Frontal cortex (tissue), 4 donors: ENCODE measurements at places on chromosomes 13 and 19. TPM values are rescaled to one million over a fixed set of nuclear protein-coding genes. Genes with fewer than 3 reads are reported as not detected.

The URAD gene
- not detected for total RNA-seq

The PRKCG gene
- 1.2 TPM for total RNA-seq

The GPC5 gene
- total RNA-seq: 7.3 TPM

DNA sequence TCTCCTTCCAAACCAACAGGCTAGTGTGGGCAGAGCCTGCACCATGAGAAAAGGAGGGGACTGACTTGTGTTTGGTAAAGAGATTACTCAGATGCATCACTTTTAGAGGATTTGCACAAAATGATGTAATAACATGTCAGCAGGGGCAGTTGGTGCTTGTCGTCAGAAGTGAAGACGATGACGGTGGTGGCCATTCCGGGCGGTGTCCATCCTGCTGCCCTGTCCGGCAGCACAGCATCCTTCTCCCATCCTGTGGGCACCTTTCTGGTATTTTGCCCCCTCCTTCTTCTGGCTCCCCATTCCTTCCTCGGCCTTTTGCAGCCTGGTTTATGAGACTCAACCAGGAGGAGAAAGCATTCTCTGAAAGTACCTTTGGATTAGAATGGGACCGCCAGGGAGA lies 160.1 kb downstream of the TEX29 start:
- DNase-seq: no peak

GRCh38 chr19:9151367-9151766 lies 11.2 kb downstream of the ZNF317 start:
- DNase-seq: no peak

GRCh38 chr19:29489172-29489951 lies 36.4 kb upstream of the VSTM2B start:
- DNase-seq: no peak

- no peak for DNase-seq
Observed at GRCh38 chr19:31541396-31541795, 192.2 kb upstream of the TSHZ3 start.

DNA sequence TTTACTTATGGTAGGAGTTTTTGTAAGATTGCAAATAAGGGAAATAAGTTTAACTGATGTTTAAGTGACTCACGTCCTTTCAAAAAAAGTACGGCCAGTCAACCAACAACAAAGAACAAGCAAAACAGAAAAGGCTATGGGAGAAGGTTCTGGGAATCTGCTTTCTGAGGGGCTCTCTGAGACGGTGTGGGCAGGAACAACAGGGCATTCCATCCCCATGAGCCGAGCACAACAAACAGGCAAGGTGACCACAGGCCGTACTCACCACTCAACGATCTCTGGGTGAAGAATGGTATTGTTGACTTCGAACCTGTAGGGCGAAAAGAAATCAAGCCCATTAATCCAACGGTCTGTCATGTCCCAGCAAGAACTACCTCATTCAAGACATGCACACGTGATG lies 43.8 kb downstream of the PEPD start:
- no peak for DNase-seq

- no peak for DNase-seq
Observed at GRCh38 chr13:110445722-110446574, 115.6 kb downstream of the RAB20 start.

DNA sequence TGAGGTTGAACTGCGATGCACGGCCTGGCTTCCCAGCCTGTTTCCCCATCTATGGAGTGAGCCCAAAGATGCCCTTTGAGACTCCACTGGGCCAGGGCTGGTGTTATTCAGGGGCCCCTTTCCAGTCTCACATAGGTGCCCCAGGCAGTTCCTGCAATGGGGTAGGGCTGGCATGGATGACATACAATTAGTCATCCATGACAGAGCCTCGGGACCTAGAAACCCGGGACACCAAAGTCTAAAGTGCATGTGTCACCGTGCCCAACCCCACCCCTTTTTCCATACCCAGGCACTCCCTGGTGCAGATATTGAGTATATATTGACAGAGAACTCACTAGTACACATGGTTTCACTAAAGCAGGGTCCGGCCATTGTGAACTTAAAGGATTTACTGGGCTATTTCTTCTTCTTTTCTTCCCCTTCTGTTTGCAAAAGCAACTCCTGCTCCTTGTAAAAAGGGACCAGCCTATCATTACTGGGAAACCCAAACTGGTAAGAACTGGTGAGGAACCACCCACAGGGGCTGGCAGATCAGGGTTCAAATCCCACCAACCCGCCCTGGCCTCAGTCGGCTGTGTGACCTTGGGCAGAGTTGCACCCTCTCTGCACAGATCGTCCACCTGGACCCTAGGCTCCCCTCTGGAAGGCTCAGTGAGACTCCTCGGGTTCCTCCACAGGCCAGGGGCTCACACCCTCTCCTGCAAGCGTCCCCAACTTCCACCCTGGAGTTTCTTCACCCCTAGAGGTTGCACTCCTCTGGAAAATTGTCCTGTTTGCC lies 2.7 kb downstream of the B3GNT3 start:
- DNase-seq: no peak

GRCh38 chr19:15859187-15859586 lies 38.7 kb downstream of the CYP4F2 start:
- DNase-seq: no peak

- DNase-seq: no peak
Observed at GRCh38 chr19:8573316-8573715, 3.9 kb downstream of the MYO1F start.

- no peak for DNase-seq
Observed at GRCh38 chr19:45901432-45901911, 941 bp downstream of the MYPOP start.

DNA sequence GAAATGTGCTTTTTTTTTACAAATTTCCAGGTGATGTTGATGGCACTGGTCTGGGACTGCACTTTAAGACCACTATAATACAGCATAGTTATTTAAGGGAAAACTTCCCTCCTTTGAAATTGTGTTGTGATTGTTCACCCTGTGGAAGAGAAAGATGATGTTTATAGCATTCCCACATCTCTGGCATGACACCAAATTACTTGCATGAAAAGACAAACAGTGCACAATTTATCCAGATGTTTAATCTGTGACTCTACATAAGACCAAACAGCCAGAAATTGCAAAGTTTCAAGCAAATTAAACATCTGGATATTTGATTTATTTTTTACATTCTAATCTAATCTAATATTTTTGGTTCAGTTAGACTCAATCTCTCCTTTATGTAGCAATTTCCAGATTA lies 51.6 kb downstream of the UFM1 start:
- DNase-seq: no peak

GRCh38 chr13:26629260-26629825 lies 71.9 kb downstream of the WASF3 start:
- no peak for DNase-seq

- no peak for DNase-seq
Observed at GRCh38 chr19:39731685-39732084, 6.1 kb downstream of the CLC start.
